ENCODE measurements at places on chromosomes 12 and 14. TPM values are rescaled to one million over a fixed set of nuclear protein-coding genes. Genes with fewer than 3 reads are reported as not detected.

MFAP5 gene
- total RNA-seq = 86.4 TPM

LRRC9 gene
- total RNA-seq = not detected

NUDT4 gene
- total RNA-seq = 54.8 TPM

APOF gene
- total RNA-seq = not detected

UBE3B gene
- 34.4 TPM for total RNA-seq

NRL gene
- 0.70 TPM for total RNA-seq

C12orf56 gene
- total RNA-seq = not detected

REC8 gene
- total RNA-seq = 33.5 TPM

SLC15A4 gene
- 12.4 TPM for total RNA-seq

RASSF8 gene
- 24.2 TPM for total RNA-seq

DNA sequence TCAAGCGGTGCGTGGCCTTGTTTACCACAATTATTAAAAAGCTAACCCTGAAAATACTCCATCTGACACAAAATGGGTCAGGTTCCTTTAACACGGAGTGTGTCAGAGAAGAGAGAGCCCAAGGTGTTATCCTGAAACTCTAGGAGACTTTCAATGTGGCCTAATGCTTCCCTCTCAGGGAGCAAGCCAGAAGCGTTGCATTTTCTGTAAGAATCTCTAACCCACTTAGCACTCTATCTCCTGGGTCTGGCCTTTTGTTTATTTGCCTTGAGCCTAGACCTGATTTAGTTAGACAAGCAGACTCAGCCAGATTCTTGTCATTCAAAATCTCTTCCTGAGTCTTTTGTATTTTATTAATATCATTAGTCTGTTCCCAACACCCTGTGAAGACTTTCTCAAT is 184.0 kb upstream of the SYT1 start:
- no peak for DNase-seq

DNA sequence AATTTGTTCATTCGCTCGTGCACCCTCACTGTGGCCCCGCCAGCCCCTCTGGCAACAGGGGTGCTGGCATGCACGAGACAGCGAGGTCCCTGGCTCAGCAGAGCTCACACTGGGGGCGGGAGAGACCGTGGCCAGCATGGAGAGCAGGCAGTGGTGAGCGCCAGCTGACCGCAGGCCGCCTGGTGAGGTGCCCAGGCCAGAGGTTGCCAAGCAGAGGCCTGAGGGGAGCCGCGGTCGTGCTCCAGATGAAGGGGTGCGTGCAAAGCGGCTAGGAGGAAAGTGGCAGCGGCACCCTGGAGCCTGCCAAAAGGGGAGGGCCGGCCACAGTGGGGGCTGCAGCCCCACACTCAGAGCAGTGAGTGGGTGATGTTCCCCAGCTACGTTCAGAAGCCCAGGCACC is 56.1 kb downstream of the CDC42BPB start:
- DNase-seq = no peak

GRCh38 chr14:100788517-100788916 is 37.4 kb upstream of the MEG3 start:
- DNase-seq = no peak

DNA sequence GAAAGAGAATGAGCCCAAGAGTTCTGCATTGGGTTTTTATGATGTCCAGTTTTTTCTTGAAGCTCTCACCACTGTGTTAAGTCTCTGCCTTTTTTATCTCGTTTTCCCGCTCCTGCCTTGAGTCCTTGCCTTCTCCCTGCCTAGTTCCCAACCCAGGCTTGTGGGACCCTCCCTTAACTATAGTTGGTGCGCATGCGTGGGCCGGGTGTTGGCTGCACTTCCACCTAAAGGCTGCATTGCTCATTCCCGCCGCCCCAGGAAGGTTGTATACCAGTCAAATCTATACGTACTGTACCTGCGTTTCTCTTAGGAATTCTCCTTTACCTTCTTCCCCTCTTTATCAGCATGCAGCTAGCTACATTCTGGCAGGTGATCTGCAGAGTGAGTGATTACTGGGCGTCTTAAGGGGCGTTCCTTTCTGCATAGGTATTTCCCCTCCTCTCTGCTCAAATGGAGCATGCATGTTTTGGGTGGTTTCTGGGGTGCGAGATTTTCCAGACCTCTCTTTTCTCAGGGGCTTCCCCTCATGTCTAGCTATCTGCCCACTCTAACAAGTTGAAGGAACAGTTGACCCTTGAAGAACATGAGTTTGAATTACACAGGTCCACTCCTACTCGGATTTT is 6.6 kb upstream of the REP15 start:
- no peak for DNase-seq

DNA sequence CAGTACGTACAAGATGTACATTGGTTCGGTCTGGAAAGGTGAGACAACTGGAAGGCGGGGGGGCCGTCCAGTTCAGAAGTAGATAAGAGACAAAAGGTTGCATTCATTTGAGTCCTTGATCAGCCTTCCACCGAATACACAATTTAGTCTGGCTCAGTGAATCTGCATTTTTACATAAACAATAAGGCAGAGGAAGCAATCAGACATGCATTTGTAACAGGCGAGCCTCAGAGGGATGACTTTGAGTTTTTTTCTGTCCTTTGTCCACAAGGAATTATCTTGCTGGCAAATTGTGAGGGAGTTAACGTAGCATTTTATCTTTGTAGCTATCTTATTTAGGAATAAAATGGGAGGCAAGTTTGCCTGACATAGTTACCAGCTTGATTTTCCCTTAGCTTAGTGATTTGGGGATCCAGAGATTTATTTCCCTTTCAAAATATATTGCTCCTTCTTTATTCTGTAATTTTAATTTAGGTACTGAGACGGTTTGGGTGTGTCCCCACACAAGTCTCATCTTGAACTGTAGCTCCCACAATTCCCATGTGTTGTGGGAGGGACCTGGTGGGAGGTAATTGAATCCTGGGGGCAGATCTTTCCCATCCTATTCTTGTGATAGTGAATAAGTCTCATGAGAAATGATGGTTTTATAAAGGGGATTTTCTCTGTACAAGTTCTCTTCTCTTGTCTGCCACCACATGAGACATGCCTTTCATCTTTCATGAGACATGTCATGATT is 59.4 kb downstream of the TESPA1 start:
- no peak for DNase-seq

GRCh38 chr12:115485503-115485902 is 792.0 kb downstream of the MED13L start:
- DNase-seq = no peak

DNA sequence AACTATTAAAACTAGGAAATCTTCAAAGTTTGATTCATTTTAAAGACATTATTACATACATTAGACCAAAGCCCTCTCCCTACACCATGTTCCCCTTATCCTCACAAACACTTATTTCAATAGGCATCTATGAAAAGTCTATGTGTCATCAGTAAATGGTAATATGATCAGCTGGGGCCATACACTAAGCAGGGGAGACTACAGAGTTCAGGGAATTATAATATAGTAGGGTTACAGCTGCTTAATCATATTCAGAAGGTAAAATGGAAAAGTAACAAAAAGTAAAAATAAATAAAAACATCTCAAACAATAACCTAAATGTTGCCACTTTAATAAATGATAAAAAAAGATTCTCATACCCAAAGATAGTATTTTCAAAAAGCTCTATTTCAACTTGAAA is 29.1 kb downstream of the PAWR start:
- DNase-seq = no peak

DNA sequence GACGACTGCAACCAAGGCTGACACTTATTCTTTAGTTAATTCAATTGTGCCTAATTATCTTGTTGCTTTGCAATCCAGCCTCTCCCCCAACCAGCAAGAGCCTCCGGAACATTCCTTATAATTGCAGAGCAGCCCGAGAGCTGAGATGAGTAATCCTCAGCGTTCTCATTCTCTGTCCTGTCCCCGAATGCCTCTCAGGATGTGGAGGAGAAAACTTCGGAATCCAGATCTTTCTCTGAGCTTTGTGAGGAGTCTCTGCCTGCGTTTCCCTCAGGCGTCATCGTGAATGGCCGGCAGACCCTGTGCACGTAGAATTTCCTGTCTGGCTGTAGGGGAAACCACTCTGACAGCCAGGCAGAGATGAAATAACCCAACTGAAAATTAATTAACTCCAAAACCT is 160.5 kb upstream of the DIO3 start:
- DNase-seq = no peak

DNA sequence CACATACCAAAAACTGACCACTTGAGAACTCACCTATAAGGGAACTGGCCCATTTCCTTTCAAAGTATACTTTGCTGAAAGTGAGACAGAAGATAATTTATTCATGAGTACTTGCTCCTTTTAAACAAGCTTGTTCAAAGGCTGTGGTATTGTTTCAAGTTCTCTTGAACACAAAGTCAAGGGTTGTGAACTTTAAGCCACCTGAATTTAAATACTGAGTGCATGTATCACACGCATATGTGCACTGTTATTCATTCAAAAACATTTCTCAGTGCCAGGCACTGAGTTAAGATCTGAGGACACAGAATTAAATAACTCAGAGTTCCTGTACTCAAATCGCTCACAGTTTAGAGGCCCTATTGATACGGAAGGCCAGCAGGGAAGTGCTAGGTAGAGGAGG is 19.1 kb upstream of the LDHB start:
- DNase-seq = no peak

GRCh38 chr14:20606190-20606901 is 15.2 kb upstream of the RNASE12 start:
- no peak for DNase-seq

DNA sequence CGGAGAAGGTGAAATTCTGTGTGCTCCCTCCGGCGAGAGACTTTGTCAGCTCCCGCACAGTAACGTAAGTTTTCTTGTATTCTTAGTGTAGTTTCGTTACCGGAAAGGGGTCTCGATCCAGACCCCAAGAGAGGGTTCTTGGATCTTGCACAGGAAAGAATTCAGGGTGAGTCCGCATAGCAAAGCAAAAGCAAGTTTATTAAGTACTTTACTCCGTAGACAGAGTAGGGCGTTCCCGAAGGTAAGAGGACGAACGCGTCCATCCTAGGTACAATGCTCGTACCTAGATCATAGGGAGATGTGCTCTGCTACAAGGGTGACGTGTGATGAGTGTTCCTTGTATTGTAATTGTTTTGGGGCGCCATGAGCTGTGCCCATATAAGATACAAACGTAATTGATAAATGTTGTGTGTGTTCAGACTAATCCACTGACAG is 293 bp downstream of the IFI27L1 start:
- no peak for DNase-seq

GRCh38 chr14:105467249-105467941 is 7.2 kb upstream of the CRIP2 start:
- no peak for DNase-seq

DNA sequence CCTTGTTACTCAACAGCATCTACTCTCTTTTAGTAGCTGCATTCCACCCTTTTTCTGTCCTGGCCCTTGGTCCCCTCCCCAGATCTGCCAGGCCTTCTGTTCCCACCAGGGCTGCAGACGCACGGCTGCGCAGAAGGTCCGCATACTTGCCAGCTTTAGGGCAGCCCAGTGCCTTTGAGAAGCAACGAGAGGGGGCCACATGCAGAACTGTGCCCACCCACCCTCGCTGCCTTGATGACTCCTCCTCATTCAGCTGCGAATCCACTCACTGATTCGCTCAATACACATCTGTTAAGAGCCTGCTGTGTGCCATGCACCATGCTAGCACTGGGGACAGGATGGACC is 39.2 kb downstream of the PRIMA1 start:
- no peak for DNase-seq

- peak; percentile 11 for DNase-seq
Observed at GRCh38 chr12:121095544-121096198, 37.0 kb upstream of the P2RX7 start.

DNA sequence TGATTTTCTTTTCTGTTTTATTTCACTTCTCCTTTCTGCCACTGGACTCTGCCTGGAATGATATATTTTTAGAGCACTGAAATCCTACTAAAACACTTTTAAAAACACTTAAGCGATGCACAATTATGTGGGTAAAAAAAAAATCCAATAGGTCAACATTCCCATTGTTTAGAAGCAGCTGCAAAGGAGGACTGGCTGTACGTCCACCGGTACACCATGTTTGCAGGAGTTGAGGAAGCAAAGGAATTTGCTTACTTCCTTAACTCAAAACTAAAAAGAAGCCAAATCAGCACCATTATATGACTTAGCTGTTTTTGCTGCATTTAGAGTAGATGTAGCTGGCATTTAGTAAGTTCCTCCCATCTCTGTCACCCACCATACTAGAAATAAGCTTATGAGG is 186.8 kb upstream of the TMTC1 start:
- no peak for DNase-seq

GRCh38 chr12:91563011-91563765 is 380.6 kb upstream of the DCN start:
- DNase-seq = no peak

DNA sequence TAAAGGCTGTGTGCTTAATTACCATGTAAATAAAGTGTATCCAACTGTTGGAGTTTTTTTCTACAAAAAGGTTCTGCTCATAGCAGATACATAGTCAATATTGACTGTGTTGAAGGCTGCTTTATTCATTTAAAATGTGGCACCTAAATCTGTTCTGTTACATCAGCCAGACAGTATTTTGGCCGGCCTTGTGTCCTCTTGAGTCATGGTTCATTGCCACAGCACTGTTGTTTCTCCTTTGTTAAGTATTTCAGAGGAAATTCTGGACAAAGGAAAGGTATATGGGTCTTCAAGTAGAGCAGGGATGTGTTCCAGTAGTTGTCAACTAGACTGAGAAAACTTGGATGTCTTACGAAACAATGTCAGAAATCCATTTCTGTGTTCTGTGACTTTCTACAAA is 95.5 kb downstream of the SLC38A6 start:
- DNase-seq = peak; percentile 65

DNA sequence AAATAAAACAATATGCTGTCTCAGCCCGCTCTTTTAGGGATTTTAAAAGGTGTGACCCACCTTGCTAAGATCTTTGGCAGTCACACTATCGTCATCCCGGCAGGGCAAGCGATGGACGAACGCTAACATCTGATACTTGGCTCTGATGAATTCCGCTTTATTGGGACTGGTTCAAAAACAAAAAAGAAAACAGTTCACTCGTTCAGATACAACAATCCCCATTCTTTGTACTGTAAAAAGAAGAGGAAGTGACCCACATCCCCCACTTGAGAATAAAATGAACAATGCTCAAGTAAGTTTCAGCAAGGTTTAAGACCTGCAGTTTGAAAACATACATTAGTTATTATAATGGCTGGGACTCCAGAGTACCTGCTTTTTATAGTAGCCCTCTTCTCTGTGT is 7.3 kb downstream of the GIT2 start:
- DNase-seq = no peak

GRCh38 chr12:126243814-126244440 is 1178.7 kb downstream of the AACS start:
- DNase-seq = no peak

DNA sequence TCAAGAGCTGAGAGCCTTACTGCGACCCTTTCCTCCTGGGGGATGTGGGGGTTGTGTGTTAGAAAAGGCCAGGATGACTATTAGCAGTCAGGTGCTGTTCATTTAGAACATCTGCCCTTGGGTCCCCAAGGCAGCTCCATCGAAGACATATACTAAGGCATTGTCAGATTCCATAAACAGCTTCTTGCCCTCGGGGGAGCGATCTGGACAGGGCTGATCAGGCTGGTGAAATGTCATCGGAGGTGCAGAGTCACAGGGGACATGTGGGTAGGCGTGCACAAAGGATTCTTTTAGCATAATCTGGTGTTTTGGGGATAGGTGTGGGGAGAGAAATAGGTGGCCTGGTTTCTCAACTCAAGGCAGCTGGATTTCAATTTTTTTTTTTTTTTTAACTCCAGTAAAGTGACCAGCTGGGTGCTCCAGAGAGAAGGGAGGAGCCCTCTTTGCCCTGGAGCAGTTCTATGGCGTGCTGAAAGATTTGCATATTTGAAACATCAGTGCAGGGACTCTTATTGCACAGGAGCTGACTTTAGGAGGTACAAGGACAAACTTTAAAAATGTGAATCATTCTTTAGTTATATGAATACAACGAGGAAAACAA is 160.1 kb downstream of the SUDS3 start:
- no peak for DNase-seq

GRCh38 chr12:120668868-120669840 is 17.8 kb upstream of the MLEC start:
- no peak for DNase-seq
